ENCODE measurements at places on chromosomes 2 and 18.

- no peak for DNase-seq
These were observed 36.2 kb downstream of the ASB1 start for GRCh38 chr2:238462782-238463396.

DNA sequence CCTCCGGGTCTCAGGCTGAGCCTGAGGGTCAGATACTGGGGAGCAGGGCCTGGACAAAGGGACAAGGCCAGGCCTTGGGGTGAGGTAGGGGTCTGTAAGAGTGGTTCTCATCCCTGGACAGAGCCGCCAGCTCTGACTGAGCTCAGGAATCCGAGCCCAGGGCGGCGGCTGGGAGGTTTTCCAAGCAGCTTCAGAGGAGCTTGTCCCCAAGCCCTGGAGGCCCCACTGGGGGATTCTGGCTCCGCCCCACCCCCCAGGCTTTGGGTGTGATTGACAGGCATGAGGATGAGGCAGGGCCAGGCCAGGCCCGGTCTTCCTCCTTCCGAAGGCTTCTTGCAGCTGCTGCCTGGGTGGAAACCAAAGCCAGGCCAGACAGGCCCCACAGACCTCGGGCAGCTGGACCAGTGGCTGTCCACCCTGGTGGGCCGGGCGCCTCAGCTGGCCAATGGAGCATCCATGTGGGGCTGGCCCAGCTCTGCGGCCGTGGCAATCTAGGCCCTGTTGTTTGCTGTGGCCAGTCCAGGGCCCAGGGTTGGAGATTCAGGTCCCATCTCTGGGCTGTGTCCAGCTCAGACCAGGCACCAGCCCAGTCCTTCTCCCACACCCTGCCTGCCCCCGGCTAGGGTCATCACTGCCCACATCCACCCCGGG is 23.1 kb upstream of the GPC1 start:
- no peak for DNase-seq

DNA sequence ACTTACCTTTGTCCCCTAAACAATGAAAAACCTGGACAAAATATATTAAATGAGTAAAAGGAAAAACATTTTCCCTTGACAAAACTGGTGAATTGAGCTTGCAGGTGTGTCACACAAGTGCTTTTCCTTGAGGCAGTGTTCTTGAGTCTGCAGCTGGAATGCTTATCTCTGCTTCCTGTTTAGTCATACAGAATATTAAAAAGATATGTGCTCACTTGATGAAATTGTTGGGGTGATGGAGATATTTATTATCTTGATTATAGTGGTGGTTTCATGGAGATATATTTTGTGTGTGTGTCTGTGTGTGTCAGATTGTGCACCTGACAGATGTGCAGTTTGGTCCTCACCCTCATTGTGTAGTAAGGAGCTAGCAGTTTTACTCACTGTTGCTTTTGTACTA is 3.3 kb downstream of the TAF1B start:
- DNase-seq = no peak

- no peak for DNase-seq
These were observed 43.0 kb downstream of the FIGN start for GRCh38 chr2:163692611-163693482.

DNA sequence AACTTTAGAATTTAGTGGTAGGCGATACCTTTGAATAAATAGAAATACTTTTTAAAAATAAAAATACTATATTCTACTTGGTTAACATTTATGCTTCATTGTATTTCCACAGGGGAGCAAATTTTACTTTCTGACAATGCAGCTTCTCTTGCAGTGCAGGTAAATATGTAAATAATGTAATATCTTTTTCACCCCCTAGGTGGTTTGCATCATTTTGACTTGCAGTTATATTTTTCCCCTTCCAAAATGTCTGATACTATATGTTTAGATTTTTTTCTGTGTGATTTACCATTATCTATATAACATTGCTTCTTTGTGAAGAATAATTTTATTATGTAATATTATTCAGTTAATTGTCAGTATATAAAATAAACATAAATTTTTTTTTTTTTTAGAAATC is 28.5 kb downstream of the MTX2 start:
- no peak for DNase-seq

DNA sequence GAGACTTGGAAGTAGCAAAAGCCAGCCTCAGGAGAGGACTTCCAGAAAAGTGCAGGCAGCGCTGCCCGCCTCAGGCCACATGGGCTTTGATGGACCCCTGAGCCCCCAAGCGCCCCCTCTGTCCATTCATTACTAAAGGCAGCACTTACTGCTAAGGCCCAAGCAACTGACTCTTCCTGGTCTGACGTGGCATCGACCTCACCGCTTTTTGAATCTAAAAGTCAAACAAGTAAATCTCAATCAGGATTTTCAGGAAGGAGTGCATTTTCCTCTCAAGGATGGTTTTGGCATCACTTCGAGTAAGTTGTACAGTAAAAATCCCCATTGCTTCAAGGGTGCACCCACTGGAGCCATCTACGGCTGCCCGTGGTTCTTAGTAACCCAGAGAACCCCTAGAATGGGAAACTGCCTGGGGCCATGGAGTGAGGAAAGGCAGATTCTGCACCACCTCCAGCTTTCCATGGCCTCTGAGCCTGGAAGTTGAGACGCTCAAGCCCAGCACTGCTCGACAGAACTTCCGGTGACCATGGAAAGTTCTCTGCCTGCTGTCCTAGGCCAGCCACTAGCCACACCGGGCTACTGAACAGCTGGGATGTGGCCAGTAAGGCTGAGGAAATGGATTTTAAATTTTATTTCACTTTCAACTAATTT is 7.0 kb downstream of the HJURP start:
- DNase-seq = no peak

DNA sequence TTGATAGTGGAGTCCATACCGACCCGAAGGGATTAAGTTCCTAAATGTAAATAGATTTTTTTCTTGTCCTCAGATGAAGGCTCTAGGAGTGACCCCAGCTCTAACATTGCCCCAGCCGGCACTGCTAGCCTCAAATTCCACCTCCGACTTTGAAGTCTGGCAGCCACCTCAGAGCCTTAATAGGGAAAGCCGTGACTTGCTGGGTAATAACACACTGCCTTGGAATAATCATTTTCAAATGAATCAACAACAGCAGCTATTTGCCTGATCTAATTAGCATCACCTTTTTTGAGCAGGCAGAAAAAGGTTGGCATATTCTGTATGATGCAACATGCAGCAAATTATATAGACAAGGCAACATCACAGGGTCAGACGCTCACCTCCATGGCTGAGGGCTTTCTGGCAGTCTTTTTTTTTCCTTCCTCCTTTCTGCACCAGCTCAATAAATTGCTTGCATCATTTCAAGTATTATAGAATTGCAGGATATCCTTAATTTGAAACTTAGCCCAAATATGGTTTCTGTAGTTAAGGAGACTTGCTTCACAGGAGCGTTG is 276.5 kb upstream of the ATP5MC3 start:
- DNase-seq = no peak

- DNase-seq = no peak
These were observed 105.8 kb upstream of the PID1 start for GRCh38 chr2:229376866-229377265.

GRCh38 chr18:52766002-52766545 is 426.1 kb downstream of the DCC start:
- no peak for DNase-seq

GRCh38 chr2:10129490-10129889 is 7.0 kb downstream of the RRM2 start:
- DNase-seq = no peak

- DNase-seq = no peak
These were observed 2.4 kb downstream of the SCYGR8 start for GRCh38 chr2:227748079-227748478.

DNA sequence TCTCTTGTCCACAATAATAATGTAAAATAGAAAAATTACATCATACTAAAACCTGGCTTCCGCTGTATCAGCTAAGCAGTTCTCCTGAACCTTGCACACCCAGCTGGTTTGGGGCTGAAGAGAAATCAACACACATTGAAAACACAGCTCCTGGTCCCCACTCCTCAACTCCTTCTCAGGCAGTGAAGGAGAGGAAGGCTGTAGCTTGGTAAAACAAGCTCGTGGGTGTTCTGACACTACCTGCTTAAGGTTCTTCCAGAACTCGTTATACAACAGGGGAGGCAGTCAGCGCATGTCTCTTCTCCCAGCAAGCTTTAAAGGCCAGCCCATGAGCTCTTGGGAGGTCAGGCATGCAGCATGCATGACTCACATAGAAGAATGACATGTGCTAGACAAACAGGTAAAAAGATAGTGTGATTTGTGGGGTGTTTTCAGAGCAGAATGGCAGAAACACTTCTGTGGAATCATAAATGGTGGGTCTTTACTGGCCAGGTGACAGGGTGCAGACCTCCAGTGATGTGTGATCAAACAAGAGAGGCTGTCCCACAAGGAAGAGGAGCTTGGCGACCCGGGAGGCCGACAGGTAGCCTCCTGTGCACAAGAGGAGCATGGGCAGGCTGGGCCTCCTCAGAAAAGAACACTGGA is 69.1 kb downstream of the UXS1 start:
- DNase-seq = no peak

DNA sequence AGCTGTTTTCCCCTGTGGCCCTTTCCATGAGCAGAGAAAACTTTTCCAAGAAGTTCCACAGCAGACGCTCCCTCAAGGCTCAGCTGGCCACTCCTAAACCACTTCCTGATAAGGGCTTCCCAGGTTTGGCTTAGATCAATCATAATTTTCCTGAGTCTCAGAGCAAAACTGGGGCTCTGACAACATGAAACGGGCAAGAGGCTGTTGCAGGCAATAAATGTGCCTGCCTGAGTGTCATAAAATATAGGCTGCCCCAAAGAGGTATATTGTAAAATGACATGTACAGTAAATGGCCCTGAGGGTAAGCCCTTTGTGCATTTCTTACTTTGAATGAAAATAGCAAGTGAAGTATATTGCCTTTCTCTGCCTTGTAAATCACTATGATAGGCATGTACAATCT is 105.6 kb upstream of the UXS1 start:
- no peak for DNase-seq

GRCh38 chr2:79910643-79911042 is 393.9 kb downstream of the LRRTM1 start:
- peak; percentile 13 for DNase-seq

GRCh38 chr2:56647997-56648396 is 464.2 kb downstream of the CCDC85A start:
- no peak for DNase-seq
